T-helper 17 cell (primary cell): ENCODE measurements at places on chromosomes 5 and 9.
A peak's percentile ranks its signal among the peaks of the same experiment; 100 is the strongest.

GRCh38 chr9:137160716-137161557, 8.9 kb downstream of the LRRC26 start:
- DNase-seq, result no peak

- DNase-seq, result no peak
Observed at GRCh38 chr9:34653151-34654072, 1.4 kb downstream of the IL11RA start.

GRCh38 chr5:65247594-65247993, 234.1 kb downstream of the ADAMTS6 start:
- DNase-seq, result no peak

DNA sequence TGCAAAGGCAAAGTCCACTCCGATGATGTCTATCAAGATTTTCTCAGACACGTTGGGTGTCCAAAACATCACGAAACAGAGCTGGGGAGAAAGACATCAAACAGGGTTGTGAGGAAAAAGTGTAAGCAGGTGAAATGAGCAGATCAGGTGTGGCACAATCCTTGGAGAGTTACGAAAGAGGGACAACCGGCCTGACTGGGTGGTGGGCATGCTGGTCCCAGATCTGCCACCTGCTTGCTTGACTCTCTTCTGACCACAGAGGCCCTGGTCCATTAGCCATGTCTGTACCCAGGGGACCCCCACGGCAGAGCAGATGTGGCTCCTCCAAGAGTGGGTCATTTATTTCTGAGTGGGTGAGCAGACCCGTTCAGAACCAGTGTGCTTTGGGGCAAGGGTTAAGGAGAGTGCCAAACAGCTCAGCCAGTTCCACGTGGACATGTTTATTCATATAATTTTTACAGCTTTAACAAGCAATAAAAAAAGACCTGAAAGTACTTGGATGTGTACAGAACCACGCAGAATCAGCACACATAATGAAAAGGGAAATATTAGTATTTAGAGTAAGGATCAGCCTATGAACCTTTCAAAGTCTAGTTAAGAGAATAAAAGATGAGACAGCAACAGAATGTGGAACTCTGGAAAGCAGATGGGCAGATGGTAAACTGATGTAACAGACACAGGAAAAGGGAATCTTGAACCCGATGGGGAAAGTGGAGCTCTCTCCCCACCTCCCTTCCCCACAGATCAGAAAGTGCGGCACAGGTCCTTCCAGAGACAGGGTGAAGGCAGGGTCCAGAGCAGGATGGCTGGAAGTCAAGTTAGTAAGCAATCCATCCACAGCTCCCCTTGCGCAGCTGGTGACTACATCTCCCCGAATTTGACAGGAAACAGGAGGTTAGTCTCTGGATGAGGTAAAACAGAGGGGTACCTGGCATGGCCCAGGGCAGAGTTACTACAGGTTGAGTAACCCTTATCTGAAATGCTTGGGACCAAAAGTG, 52.5 kb downstream of the OTULIN start:
- no peak for DNase-seq

DNA sequence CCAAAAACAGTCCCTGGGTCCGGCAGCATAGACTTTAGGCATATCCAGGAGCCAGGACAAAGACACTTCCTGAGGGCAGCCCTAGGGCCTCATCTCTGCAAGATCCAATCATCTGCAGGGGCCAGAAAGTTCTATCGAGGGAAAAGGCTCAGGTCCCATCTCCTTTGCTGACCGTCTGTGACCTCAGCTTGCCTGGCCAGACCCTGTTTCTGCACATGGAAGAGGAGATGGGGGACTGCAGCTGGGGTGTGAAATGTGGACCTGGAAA, 51.0 kb upstream of the FCN1 start:
- no peak for DNase-seq

DNA sequence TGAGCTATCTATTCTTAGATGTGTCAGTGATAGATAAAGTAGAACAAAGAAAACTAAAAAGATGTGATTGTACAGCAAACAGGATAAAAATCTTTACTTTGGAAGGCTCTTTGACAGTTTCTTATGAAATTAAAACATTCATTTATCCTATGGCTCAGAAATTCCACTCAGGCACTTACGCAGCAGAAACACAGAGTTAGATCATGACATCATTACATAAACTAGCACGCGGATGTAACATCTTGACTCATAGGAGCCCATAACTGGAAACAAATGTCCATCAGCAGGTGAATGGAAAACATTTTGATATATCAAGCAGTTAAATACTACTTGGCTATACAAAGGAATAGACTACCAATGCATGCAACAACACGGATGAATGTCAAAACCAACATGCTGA, 45.3 kb downstream of the ICE1 start:
- DNase-seq, result no peak

- no peak for DNase-seq
Observed at GRCh38 chr5:32123058-32123805, 50.9 kb downstream of the GOLPH3 start.

DNA sequence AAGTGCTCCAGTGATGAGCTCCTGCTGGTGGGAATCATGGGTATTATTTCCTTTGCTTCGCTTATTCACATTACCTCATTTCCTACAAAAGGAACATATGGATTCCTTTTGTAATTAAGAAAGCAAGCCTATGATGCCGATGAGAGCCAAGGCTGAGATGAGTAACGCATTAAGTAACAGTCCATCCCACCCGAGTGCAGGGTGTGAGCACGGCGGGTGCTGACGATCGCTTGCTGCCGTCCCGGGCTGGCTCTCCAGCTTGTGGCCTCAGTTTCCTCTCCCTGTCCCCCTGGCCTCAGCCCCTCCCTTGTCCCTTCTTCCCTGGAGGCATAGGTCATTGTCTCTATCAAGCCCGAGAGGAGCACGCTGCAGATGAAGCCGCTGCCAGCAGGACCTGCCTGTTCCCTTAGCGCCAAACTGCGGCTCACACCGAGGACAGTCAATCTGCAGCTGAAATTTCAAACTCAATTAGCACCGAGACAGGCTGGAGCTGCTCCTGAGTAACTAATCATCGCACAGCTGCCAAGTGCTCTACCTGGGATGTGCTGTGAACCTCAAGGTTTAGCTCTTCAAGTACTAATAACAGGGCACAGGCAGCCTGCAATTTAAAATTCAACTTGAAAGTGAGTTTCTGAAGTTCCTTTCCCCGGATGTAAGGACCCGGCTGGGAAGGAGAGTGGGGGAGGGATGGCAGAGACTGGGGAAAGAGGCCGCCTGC, 115.2 kb upstream of the RAPGEF1 start:
- no peak for DNase-seq

- peak; percentile 21 for DNase-seq
Observed at GRCh38 chr5:55994495-55994997, at the start of gene IL6ST. Gene IL6ST, minus strand, starts transcription at chr5:55994963. Its CDS starts 18,685 bp downstream, at chr5:55976278.

DNA sequence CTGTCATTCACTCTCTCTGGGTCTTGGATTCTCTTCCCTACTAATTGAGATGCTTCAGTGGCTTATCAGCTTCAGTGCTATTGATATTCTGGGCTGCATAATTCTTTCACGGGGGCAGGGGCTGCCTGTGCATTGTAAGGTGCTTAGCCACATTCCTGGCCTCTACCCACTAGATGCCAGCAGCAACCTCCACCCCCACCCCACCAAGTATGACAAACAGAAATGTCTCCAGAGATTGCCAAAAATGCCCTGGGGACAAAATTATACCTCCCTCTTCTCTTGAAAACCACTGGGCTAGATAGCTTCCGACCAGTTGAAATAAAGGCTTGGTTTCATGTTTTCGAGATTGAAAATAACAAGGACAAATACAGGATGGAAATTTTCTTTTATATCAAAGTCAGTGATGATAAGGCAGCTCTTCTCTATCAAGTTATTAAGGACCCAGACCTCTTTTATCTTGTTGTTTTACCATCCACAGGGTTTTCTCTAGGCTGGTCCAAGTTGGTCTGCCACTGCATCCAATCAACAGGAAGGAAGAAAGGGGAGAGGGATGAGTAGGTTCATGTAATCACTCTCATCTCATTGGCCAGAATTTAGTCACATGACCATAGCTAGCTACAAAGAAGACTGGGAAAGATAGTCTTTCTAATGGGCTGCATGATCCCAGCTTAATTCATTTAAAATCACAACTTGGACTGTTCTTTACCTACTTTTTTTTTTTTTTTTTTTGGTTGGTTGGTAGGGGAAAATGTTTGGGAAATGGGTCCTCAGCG, 92.1 kb upstream of the RANBP3L start:
- no peak for DNase-seq

- DNase-seq, result peak; percentile 82
Observed at GRCh38 chr5:109688970-109689739, 572 bp upstream of the MAN2A1 start.

DNA sequence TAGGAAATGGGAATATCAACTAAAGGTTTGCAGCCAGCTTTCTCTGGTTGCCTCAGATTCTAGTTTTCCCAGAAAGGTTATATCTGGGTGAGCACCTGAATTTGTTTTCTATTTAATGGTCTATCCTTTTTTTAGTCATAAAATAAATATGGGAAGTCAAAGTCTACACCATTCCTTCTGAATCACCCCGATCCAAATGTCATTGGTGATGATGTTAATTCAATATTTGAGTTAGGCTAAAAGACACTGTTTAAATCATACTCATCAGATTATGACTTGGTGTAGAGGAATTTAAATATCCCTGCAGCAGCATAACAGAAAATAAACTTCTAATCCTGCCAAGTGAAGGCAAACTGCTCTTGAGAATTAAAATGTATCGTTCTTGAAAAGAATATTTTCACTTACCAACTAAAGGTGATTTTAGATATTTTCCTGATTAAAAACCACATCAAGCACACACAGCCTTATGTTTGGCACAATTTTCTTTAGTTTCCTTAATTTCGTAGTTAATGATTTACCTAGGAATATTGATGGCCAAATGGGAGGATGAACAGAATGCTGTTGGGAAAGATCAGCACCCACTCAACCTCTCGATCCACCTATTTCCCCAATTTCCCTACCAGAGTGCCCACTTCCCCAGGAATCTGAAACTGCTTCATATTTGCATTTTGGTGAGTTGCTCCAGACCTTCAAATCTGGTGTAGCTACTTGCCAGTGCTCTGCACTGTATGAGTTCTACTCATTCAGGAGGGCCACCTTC, 103.1 kb upstream of the TSLP start:
- no peak for DNase-seq

- DNase-seq, result no peak
Observed at GRCh38 chr9:110125763-110126351, 82.1 kb downstream of the C9orf152 start.

DNA sequence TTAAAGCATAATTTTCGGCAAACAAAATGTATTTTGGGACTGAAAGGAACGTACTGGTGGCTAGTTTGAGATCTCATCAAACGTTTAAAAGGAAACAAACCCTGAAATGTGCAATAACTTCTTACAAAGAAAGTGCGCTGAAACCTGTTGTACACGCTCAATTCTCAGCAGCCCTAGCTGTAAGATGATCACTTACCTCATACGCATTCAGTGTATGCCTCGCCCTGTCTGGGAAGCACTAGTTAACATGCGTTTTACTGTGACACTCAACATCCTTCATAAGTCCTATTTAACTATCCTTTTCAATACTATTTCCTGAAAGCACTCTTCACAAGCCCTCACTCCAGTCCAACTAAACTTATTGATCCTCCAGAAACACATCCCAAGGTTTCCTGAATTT, 485.0 kb upstream of the EDIL3 start:
- no peak for DNase-seq

GRCh38 chr5:115813719-115814118, 2.7 kb downstream of the CDO1 start:
- no peak for DNase-seq

GRCh38 chr5:83576341-83576740, 104.8 kb downstream of the VCAN start:
- no peak for DNase-seq

GRCh38 chr9:110768886-110769285, 100.3 kb downstream of the MUSK start:
- DNase-seq, result no peak

DNA sequence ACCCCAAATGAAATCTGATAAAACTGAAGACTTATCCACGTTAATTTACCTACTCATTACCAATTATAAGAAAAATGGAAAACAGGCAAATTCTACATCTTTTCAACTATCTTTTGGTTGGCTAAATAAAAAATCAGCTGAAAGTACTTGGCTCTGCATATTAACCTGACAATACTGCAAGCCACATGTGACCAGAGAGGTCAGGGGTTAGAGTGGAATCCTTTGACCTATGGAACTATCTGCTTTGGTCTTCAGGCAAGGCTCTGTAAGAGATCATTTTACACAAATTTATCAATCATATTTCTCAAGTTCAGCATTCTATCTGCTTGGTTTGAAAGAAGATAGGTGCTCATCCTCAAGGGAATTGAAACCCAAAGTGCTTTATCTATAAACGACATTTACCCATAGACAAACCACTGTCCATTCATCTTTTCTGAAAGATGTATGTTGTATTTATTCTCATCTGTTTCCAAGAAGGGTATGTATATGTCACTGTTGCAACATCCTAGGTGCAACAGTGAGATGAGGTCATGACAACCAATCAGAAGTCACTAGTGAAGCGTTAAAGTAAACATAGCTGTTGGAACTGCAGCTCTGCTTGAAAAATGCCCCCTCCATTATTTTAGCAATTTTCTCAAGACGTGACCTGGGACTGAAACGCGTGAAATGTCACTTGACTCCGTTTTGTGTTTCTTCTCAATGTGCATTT, 144.9 kb upstream of the POU5F2 start:
- no peak for DNase-seq
